ENCODE measurements at places on chromosomes 2 and 18.

DNA sequence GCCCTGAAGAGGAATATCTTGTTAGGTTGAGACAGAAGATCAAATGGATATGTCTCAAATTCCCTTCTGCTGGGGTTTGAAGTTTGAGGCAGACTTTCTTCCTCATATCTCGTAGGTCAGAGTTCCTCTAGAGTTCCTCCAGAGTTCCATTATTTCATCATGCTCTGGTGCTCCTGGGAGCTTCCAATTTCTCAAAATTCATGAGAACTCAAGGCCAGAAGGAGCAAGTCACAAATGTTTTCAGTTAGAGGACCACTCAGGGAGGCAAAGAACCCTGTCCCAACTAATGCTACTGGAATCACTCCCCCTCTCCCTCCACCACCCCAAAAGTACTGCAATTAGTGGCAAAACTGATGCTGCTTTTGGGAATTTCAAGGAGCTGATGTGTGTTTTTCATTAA lies 115.7 kb upstream of the RBMS1 start:
- no peak for DNase-seq

- peak; percentile 75 for DNase-seq
These were observed 200.0 kb downstream of the PIK3C3 start for GRCh38 chr18:42155024-42155423.

- DNase-seq, result peak; percentile 13
These were observed 69.9 kb downstream of the WDR7 start for GRCh38 chr18:56721031-56721430.

DNA sequence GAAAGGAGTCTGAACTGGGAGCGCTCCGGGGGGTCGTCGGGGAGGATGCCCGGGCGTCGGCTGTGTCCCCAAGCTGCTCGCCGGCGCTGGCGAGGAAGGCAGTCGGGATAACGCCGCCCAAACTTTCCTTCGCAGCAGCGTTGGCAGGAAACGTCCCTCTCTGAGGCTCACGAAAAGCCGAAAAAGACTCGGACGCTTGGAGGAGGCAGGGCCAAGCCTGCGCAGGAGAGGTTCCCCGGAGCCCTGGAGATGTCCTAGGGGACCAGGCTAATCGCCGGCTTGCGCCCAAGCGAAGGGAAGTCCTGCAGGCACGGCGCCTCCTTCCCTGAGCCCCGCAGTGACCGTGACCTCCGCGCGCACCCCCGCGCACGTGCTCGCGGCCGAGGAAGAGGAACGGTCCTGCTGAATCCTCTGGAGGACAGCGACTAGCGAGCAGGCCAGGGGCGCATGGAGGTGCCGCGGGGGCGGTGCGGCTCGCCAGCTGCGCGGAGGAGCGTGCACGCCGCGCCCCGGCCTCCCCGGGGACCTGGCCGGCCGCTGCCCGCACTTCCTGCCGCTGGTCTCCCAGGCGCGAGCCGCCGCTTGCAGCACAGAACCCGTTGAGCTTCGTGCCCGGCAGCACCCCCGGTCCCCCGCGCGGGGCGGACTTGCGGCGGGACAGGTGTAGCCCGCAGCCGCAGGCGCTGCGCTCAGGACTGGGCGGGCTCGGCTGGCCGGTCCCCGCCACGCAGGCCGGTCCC lies at the start of gene SH3RF3:
Gene SH3RF3, plus strand, starts transcription at position 590 of the 740 bp plus-strand sequence.
- DNase-seq, result peak; percentile 80

DNA sequence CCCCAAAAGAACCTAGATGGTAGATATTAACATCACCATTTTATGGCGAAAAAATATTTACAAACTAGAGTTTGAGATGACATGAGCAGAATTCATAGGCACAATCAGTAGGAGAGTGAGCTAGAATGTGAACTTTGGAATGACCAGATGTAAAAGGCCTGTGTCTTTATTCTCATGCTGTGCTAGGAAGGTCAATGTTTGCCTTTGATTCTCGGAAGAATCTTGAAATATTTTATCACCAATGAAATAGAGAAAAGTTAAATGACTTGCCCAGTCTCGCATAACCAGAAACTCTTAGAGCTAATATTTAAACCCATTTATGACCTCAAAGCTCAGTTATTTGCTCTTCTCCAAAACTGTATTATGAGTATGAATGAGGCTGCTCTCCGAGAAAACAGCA lies 9.2 kb upstream of the REG3G start:
- no peak for DNase-seq

DNA sequence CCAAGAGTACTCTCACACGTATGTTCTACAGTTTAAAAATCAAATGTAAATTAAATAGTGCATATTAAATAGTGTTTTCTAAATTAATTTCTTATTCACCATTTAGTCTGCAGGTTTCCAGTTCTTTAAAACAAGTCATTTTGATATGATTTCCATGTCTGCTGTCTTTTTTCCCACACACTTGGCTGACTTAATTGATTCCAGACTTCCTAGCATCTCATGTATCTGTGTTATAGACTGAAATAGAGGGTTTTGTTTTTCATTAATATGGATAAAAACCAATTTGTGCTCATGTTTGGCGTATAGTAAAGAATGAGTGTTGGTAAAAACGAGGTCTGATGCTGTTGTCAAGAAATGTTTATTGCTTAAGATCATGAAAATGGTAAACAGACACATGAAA lies 104.3 kb downstream of the SRBD1 start:
- DNase-seq, result no peak

Data from eye (tissue), 1 donor.